Forelimb muscle (tissue), 1 donor: ENCODE measurements at places on chromosomes 2 and 18. TPM values are rescaled to one million over a fixed set of nuclear protein-coding genes. Genes with fewer than 3 reads are reported as not detected.

- no peak for DNase-seq
These were observed 11.3 kb downstream of the LCT start for GRCh38 chr2:135825550-135826176.

- DNase-seq: no peak
These were observed 22.1 kb upstream of the LONRF2 start for GRCh38 chr2:100344433-100344832.

DNA sequence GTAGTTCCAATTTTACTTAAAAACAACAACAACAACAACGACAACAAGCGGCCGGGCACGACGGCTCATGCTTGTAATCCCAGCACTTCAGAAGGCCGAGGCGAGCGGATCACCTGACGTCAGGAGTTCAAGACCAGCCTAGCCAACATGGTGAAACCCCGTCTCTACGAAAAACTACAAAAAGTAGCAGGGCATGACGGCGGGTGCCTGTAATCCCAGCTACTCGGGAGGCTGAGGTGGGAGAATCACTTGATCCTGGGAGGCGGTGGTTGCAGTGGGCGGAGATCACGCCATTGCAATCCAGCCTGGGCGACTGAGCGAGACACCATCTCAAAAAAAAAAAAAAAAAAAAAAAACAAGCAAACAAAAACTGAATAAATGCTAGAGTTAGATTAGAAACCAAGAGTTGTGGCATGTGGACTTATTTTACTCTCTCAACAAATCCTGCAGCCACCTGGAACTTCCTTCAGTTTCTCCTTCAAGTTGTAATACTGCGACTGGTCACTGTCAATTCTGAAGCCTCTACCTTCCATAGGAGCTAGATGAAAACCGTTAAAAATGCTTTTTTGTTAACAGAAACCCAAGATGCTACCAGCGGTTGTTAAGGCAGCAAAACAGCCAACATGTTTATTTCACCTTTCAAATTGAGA, 1.3 kb downstream of the ATP5F1A start:
- DNase-seq: no peak

DNA sequence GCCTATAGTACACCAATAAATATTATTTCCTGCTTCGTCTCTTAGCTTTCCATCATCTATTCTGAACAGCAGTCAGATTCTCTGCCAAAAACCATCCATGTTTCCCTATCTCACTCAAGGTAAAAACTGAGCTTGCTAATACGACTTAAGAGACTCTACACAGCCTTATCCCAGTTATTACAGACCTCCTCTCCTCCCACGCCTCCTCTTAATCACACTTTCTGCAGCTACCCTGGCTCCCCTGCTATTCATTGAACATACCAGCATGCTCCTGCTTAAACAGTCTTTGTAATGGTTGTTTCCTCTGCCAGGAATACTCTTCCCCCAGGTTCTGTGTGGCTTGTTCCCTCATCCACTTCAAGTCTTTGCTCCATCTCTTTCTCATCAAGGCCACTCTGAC, 81.5 kb downstream of the PDE1A start:
- no peak for DNase-seq

GRCh38 chr2:221429741-221430491, 142.2 kb downstream of the EPHA4 start:
- DNase-seq: no peak

- no peak for DNase-seq
These were observed 32.2 kb downstream of the IKZF2 start for GRCh38 chr2:213119061-213119809.

The DSG3 gene
- not detected for polyA plus RNA-seq

The ANKRD53 gene
- 1.6 TPM for polyA plus RNA-seq

The MRPL44 gene
- 25.7 TPM for polyA plus RNA-seq

The GPR75 gene
- 1.5 TPM for polyA plus RNA-seq
